Brain (organoid and tissue), 16 donors: ENCODE measurements at places on chromosomes 1 and 21.

- no peak for DNase-seq
Measured at GRCh38 chr1:93704052-93704451, 22.4 kb upstream of the BCAR3 start.

DNA sequence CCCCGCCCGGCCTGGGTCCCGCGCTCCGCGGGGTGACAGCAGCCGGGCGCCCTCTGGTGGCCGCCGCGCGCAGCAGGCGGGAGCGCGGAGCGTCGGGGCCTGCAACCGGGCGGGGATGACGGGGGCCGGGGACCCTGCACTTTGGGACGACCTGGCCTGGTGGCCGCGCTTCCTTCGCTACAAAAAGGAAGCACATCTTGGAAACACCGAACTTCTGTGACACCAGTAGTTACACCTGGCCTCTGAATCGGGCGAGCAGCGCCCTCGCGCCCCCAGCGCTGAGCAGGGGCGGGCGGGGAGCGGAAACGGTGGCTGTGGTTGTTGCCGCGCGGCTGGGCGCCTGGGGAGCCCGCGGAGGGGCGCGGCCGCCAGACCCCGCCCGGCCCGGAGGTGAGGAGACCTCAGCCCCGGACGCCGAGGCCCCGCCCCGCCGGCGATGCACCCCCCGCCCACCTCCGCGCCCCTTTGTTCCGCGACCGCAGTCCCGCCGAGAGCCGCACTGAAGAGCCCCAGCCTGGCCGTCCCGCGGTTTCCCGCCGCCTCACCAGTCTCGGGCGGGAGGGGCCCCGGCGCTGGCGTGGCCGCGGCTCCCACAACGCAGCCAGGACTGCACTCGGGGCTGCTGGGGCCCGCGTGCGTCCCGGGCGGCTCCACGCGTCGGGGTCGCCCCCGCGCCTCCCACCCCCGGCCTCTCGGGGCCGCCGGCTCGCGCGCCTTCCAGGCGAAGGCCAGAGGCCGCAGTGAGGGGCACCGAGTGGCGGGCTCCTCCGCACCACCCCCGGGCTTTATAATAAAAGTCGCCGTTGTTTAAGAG lies 59.3 kb downstream of the H3-3A start:
- DNase-seq, result peak; percentile 63

- DNase-seq, result no peak
Measured at GRCh38 chr1:21278860-21279845, 11.1 kb downstream of the ECE1 start.

- no peak for DNase-seq
Measured at GRCh38 chr1:166087734-166088571, 78.8 kb downstream of the FAM78B start.

- DNase-seq, result no peak
Measured at GRCh38 chr1:152858062-152858461, 1.7 kb upstream of the LCE7A start.

DNA sequence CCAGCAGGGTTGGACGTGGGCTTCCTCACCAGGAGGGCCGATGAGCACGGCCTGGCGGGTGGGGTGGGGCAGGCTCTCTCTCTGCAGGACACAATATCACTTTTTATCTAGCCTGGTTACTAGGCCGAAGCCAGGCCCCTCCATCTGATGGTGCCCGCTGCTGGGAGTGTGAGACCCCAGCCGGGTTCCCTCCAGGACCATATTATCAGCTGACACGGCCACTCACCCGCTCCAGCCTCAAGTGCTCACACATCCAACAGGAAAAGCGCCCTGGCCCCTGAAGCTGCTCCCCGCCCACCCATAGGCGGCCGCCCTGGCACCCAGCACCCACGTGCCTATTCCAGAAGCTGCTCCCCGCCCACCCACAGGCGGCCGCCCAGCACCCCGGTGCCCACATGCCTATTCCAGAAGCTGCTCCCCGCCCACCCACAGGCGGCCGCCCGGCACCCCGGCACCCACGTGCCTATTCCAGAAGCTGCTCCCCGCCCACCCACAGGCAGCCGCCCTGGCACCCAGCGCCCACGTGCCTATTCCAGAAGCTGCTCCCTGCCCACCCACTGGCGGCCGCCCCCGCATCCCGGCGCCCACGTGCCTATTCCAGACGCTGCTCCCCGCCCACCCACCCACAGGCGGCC lies 5.0 kb downstream of the SLC19A1 start:
- no peak for DNase-seq

DNA sequence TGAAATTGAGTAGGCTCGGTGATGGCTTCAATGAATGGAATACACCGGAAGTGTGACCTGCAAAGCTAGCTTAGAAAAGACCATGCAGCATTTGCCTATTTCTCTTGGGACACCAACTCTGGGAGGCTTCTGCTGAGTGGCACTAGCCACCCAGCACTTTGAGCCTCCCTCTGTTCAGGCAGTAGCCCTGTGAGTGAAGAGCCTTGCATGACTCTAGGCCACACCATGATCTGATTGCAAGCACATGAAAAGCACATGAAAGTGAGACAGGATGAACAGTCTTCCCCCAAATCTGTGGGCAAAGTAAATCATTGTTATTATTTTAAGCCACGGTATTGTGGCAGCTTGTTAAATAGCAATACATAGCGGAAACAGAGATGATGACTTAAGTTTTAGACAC lies 2.8 kb downstream of the CD48 start:
- DNase-seq, result no peak

GRCh38 chr1:23664837-23665795 lies 26.5 kb upstream of the RPL11 start:
- no peak for DNase-seq

DNA sequence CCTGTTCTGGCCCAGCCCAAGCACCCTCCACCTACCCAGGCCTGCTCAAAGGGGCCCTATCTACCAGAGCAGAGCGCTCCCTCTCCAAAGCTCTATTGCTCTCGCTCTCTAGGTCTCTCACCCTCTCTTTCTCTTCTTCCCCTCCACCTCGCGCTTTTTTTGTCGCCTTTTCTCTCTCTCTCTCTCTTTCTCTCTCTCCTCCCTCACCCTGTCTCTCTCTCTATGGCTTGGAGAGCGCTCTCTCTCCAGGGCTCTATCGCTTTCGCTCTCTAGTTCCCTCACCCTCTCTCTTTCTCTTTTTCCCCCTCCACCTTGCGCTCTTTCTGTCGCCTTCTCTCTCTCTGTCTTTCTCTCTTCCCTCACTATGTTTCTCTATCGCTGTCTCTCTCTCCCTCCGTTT lies 3.4 kb upstream of the ZNF678 start:
- no peak for DNase-seq

- DNase-seq, result no peak
Measured at GRCh38 chr1:238279694-238280380, 389.1 kb upstream of the ZP4 start.

GRCh38 chr1:11600836-11601235 lies 53.4 kb downstream of the FBXO2 start:
- DNase-seq, result no peak

GRCh38 chr1:171948511-171948910 lies 107.2 kb downstream of the DNM3 start:
- no peak for DNase-seq

GRCh38 chr21:32916522-32917099 lies 109.1 kb upstream of the OLIG2 start:
- no peak for DNase-seq

DNA sequence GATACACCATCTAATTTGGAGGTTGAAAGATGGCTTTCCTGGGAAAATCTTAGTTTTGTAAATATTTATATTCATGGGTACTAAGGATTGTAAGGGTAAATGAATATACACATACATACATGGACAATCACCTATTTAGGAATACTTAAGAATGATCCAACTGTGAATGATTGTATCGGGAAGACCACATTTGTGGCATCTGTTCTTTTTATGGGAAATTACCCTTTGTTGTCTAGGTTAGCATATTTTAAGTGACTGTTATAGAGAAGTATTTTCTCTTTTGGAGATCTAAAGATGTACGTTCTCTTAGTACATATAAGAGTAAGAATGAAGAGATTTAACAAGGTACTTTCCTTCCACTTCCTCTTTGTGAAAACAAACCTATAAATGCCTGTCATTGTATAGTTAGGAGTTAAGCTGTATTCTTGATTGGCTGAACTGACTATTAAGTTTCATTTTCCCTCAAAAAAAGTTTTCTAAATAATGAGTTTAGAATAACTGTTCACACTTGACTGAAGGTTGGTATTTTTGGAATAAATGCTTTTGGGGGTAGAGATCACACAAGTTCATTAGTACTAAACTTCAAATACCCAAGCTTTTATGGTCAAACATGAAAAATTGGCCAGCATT lies 26.7 kb downstream of the SNX7 start:
- no peak for DNase-seq

DNA sequence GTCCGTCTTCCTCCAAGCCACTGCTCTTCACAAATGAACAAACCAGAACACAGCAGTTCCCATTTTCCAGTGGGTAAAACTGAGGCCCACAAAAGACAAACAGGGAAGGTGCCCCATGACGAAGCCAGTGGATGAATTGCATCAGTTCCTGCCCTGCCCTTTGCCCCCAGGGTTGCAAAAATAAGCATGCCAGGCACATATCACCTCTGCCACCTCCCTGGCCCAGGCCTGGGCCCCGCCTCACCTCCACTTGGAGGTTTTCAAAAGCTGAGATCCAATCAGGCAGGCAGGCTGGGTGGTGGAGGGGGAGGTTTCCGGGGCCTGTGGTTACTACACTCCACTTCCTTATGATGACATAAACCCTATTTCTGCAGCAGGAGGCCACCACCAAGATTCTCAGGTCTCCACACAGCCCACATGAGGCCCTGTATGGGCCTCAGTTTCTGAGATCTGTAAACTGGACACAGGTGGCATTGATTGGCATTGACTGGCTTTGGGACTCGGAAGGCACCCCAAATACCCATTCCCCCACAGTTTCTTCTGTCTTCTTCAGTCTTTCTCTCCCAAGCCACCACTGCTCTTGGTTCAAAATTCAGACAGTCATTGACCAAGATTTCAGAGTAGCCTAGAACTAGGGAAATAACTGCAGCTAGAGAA lies 4.1 kb downstream of the KIF21B start:
- DNase-seq, result no peak

DNA sequence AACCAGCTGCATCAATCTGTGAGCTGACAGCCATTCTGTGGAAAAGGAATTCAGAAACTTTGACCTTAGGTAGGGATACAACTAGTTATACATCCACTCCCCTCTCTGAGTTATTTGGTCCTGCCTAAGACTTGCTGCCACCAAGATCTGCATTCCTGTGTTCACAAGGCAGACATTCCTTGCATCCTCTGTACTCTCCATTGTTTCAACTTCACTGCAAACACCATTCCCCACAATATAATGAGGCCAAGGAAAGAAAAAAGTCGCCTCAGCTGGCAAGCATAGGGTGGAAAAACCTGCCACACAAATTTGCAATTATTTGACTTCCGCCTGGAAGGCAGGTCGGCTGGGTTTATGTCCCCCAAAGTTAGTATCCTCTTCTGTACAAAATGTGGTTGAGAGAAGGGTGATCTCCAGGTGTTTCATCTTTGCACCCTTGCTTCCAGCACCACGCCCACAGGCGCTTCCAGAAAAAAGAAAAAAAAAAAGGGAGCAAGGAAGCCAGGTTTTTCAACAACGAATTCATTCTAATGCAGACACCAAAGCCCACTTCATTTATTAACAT lies 676 bp upstream of the CTTNBP2NL start:
- peak; percentile 40 for DNase-seq

GRCh38 chr1:54315099-54315498 lies 91.1 kb downstream of the SSBP3 start:
- DNase-seq, result peak; percentile 91

DNA sequence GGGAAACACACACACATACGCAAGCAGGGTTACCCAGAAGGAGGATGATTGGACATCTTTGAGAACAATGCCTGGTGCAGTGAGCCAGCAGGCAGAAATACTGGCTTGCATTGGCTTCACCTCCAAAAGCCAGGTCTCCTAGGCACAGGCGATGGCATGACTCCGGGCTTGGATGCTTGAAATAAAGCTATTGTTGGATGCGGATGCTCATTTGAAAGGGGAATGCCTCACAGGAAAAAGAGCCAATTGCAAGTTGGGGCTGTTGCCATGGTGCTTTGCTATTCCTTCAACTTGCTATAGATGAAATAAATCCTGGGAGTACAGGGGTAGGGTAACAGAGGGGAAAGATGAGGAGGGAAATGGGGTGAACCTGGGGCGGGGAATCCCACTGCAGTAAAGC lies 180.7 kb upstream of the SGIP1 start:
- DNase-seq, result peak; percentile 90

DNA sequence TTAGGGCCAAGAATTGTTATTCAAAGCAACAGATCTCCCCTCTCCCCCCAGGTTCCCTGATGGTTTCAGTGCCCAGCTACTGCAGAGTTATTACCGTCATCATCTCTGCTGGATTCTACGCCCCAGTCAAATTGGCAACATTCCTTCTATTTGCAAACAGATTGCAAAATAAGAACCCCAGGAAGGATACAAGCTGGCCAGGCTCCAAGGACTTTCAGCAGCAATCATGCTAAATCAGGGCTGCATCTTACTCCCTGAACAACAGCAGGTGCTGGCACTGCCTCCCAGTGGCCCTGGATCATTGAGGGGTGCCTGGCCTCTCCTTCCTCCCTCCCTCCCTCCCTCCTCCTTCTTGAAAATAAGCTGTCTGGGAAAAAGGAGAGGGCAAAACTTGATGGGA lies 521.6 kb upstream of the BEND5 start:
- peak; percentile 79 for DNase-seq

GRCh38 chr1:87329051-87329525 lies 408 bp downstream of the LMO4 start:
- peak; percentile 71 for DNase-seq

DNA sequence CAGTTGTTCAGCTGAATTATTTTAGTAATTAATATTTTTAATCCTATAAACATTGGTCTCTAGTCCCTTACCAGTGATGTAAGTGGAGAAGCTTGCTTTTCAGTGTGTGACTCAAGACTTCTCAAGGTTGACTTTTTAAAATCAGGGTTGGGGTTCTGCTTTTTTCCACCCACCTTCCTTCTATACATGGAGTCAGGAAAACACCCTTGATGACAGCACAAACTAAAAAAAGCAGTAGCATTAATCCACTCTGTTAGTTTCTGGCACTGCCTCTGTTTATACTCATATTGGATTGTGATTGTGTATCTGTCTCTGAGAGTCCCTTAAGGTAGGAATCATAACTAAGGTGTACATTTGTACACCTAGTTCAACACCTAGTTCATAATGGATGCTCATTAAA lies 8.3 kb upstream of the PLEKHO1 start:
- no peak for DNase-seq

DNA sequence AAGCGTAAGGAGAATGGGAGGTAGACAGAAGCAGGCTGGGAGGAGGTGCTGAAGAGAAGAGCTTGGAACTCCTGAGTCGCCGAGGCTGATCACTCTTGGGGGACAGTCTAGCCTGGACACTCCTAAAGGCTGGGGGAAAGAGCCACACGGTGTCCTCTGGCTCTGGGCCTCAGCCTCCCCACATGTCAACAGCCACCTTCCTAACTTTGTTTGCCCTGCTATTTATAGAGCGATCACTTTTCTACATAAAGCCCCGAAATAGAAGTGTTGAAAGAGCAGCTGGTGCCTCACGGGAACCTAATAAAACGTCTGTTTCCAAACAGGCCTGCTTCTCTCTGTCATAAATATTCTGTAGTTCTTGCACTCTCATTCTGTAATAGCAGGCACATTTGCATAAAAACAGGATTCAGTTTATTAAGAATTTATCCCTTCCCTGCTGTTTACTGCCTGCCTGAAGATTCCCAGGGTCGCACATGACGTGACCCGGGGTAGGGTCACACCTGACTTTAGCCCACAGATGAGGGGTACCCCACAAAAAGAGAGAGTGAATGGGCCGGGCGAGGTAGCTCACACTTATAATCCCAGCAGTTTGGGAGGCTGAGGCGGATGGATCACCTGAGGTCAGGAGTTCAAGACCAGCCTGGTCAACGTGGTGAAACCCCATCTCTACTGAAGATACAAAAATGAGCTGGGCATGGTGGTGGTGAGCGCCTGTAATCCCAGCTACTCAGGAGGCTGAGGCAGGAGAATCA lies 212.5 kb downstream of the TOMM20 start:
- DNase-seq, result peak; percentile 48

GRCh38 chr1:12541274-12542137 lies 76.5 kb downstream of the DHRS3 start:
- no peak for DNase-seq
